SJCRH30 (cell line): ENCODE measurements at places on chromosomes 5 and 9. TPM values are rescaled to one million over a fixed set of nuclear protein-coding genes. Genes with fewer than 3 reads are reported as not detected.

DNA sequence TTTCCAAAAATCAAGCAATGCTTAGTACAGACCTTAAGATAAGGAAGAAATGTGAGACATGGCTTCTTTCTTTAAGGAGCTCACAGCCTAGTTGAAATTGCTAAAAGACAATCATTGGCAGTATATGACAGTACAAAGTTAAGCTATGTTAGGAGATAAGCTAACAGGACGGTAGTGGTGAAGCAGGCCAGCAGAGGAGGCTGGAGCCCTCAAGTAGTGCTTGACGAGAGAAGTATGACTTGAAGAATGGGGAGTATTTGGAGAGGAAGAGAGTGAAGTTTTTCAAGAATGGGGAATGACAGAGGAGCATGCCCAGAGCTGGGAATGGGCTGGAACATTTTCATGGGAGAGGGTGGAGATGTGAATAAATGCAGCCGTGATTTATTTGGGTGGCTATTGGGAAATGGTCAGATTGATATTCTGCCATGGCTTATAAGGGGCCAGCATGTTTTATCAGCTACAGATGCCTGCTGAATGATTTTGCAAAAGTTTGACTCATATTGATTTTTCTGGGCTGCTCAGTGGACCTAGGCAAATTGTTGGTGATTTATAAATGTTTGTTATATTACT, 43.7 kb downstream of the LURAP1L start:
- no peak for DNase-seq

DNA sequence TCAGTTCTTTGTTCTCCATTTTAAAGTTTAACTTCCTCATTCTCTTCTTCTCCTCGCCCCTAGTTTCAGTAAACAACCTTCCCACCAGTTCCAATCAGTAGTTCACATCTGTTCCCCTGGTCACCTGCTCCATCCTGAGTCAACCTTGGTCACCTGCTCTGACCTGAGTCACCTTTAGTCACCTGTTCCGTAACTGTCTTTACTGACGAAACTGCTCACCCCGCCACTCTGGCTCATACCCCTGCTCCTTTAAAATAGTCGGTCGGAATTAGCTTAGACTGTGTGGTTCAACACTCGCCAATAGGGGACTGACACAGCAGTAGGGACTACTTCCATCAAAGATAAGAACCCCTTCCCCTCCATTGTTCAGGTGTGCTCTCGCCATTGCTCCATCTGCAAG, 76.3 kb upstream of the GPBP1 start:
- no peak for DNase-seq

DNA sequence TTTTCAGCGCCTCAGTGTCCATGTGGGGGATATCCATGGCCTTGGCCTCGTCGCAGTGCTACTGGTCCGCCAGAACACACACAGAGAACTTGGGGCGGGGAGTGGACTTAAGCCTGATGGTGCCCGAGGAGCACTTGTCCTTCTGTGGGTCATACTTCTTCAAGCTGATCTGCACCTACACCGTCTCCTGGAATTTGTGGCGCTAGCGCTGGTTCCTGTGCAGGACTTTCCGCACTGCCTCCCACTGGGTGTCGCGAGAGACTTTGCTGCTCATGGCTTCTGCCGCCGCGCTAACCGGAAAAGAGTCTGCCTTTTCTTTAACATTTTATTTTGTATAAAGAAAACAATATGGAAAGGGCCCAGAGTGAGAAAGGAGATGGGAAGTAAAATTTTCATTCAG, 266.9 kb downstream of the COX7C start:
- DNase-seq: no peak

GRCh38 chr5:17196697-17197096, 20.7 kb upstream of the BASP1 start:
- DNase-seq: no peak

- DNase-seq: peak; percentile 42
Observed at GRCh38 chr9:116151966-116152381, 1.6 kb upstream of the PAPPA start.

The IFNA4 gene
- not detected in 2 replicates for total RNA-seq

DNA sequence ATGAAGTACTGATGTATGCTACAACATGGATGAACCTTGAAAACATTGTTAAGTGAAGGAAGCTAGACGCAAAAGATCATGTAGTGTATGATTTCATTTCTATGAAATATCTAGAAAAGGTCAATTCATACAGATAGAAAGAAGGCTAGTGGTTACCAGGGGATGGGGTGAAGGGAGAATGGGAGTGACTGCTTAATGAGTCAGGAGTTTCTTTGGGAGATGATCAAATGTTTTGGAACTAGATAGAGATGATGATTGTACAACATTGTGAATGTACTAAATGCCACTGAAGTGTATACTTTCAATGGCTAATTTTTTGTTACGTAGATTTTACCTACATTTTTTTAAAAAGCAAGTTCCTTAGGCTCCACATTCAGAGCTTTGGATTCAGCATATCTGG, 14.9 kb upstream of the DELE1 start:
- DNase-seq: no peak

DNA sequence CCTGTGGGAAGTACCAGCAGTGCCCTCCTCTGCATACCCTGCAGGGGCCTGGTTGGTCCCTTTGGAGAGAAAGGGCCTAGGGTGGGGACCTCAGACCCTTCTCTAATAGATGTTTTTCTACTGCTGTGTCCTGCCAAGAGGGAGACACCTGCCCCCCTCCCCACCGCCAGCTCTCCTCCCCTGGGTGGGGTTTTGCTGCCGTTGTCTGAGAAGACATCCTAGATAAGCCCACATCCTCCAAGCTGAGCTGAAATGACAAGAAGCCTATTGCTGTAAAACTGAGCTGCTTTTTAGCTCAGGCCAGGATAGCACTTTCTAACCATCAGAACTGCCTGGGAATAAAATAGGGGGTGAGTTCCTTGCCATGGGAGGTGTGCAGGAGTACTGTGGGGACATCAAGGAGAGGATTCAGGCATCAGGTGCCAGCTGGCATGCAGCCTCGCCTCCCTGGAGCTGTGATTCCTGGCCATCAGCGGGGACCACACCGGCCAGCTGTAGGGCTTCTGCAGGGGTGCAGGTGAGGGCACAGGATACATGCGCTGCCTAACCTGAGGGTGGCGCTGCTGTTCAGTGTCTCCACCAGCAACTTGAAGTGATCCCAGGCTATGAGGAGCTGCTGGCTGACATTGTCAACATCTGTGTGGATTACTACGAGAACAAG, 37.9 kb downstream of the CYFIP2 start:
- DNase-seq: no peak
